Kidney epithelial cell (primary cell): ENCODE measurements at places on chromosomes 6 and 20.

DNA sequence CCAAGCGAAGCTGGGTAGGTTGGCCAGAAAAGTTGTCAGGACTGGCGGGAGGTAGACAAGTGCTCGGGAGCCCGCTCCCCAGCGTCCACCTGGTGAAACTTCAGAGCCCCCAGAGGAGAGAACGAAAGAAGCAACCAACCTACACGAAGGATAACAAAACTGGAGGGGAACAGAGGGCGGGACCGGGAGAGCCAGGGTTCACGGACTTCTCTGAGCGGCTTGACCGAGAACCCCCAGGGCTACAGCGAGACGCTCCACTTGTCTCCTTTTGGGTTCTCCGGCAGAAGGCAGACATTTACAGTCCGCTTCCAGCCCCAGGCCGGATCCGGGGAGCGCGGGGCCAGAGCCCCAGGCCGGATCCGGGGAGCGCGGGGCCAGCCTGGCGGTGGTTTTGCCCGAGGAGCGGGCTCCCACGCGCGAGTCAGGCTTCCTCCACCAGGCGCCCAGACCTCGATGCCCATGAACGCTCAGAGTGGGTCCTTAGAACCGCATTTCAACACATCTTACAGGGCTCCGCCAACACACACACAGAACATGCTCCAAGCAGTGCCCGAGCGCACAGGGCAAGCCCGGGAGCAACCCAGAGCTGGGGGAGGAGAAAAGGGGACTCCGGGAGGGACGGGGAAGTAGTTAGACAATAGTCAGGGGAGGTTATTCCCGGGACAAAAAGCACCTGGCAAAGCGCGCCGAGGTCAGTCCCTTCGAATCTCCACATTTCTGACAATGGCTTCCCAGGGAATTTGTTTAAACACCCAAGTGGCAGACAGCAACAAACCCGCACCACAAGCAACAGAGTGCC, 1.1 kb downstream of the PTPRK start:
- DNase-seq = no peak

DNA sequence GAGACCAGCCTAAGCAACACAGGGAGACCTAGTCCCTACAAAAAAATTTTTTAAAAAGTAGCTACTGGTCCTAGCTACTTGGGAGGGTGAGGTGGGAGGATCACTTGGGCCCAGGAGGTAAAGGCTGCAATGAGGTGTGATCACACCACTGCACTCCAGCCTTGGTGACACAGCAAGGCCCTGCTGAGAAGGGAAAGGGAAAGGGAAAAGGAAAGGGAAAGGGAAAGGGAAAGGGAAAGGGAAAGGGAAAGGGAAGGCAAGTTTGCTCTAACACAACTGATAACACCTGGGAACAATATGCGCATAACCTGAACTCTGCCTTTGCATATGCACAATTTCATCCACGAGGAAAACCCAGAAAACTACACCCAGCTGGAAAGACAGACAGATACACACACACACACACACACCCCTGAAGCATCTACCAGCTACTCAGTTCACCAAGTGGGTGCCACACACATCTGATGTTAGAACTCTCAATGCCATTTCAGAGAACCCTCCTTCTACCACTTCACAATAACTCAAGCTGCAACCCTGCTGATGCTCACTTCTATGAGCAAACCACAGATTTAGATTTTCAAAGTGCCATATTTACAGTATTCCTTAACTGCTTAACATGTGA, 19.1 kb downstream of the B4GALT5 start:
- no peak for DNase-seq

DNA sequence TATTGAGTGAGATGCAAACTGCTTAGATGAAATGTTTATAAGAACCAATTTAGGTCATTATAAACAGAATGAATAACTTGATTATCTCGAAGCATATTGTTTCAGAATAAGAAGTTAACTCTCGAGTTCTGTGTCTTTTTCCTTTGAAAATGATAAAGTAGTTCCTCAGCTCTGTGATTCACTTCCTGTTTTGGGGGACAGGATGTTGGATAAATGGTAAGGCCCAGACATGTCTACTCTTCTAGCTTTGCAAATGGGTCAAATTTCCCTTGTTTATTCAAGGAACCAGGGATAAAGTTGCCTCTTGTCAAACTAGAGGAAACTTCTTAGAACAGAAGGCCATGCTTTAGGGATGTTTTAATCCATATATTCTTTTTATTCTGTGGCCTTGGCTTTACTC, 246.9 kb downstream of the SOX4 start:
- DNase-seq = no peak

DNA sequence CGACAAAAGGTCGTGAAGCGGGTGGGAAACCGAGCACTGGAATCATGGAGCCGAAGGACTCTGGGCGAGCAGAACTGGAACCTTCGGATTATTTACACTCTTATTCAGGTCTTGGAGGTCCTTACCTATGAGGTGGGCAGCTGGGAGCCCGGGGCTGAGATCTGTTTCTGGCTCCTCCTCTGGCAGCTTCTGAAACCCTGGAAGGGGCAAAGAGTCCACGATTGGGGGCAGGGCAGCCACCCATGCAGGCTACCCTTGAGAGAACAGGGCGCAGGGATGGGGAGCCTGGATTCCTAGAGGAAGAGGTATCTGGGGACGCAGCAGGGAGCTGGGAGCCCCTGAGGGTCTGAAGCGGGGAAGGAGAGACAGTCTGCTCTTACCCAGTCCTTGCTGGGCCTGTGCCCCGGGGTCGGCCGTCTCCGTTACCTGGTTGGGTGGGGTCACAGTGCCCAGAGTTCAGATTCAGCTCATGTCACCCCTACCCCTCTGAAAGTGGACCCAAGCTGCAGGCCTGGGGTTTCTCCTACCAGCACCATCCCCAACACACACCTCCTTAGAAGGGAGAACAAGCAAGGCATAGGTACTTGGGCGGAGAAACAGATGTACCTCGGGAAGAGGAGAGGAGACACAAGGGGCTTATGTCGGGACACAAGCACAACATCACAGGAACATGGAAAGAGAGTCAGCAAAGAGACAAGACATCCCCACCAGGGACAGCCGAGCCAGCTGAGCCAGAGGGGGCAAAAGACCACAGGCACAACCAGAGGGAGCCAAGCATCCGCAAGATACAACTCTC, 592 bp downstream of the LTB start:
- DNase-seq = no peak

DNA sequence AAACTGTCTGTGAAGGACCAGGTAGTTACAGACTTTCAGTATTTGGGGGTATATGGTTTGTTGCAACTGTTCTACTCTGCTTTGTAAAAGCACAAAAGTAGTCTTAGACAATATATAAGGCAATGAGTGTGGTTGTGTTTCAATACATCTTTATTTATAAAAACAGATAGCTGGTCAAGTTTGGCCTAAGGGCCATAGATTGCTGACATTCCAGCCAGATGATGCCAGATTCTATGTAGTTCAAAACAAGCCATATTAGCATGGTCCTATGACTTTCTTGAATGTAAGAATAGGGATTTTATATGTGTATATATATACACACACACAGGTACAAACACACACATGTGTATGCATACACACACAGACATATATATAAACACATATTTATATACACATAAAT, 201.8 kb downstream of the GRIK2 start:
- DNase-seq = no peak

- no peak for DNase-seq
Observed at GRCh38 chr6:3617192-3617631, 134.3 kb downstream of the PXDC1 start.

DNA sequence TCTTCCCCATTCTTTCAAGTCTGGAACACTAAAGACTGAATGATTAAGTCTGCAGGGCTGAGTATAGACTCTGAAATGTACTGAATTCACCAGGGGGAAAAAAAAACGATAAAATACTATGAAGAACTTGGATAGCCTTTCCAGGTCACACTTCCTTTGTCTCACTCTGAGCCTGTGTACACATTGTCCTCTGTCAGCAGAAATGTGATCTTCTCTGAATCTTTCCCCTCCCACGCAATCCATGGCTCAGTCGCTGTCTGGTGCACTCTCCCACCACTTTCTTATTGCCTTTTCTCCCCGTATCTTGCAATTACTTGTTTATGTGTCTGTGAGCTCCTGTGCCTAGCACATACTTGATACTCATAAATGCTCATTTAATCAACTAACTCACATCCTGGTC, 212.6 kb upstream of the RSPO3 start:
- DNase-seq = peak; percentile 7

GRCh38 chr6:10000551-10000950, 414.3 kb downstream of the TFAP2A start:
- no peak for DNase-seq

GRCh38 chr20:54194724-54195438, 13.0 kb upstream of the PFDN4 start:
- DNase-seq = no peak

GRCh38 chr6:43570876-43571441, 4.9 kb downstream of the XPO5 start:
- DNase-seq = peak; percentile 88
